ENCODE measurements at places on chromosomes 16 and 17.

GRCh38 chr16:16154281-16154951, 68.9 kb downstream of the ABCC6 start:
- DNase-seq = no peak

GRCh38 chr16:81181013-81181720, 57.3 kb upstream of the BCO1 start:
- peak; percentile 96 for DNase-seq

DNA sequence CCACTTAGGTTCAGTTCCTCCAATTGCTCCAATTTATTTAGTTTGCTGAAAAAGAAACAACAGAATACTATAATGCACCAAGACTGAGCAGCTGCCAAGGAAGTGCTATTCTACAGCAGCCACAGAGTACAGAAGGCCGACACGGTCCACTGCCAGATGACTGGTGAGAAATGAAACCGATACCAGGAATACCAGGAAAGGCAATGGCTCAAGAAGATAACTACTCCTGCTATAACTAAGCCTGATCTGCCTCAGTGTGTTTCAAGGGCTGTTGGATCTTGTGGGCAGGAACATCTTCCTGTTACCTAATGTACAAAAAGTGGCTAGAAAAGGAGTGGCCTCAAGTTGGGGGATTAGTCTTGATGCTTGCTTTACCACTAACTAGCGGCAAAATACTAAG, 32.8 kb downstream of the MARVELD3 start:
- no peak for DNase-seq

GRCh38 chr17:34178092-34178491, 77.0 kb upstream of the CCL2 start:
- DNase-seq = peak; percentile 39

DNA sequence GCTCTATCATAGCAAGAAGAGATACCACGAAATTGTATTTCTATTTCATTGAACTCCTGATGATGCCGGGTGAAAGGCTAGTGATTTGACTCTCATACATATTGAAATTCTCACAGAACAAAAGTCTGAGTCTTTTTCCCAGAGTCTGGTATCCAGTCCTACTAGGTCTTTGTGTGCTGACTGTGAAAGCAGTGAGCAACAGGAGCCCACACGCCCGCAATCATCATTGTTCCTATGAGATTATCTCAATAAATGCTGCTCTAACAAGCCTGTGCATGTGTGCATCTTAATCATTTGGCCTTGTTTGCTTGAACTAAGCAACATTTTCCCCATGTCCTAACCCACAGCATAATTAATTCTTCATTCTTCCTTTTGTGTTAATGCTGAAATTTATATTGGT, 1466.0 kb downstream of the CDH11 start:
- DNase-seq = no peak

All from fibroblast of pulmonary artery (primary cell).